Dermis microvascular lymphatic vessel endothelial cell (primary cell): ENCODE measurements at places on chromosomes 12 and 14.

- no peak for DNase-seq
These were observed 499.0 kb downstream of the GALC start for GRCh38 chr14:87494010-87494409.

DNA sequence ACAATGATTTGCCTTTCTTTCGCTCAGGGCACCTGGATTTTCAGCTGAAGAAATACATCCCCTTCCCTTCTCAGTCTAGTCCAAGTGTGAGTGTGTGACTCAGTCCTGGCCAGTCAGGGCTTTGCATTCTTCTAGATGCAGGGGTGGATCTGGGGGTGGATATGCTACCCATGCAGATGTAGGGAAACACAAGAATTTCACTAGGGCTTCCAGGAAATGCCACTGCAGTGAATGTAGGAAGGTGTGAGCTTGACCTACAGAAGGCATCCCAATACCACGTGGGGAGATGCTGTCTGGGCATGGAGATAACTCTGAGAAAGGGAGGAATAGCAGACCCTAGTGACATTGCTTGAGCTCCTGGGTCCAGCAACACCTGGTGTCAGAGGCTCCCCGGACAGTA is 404.2 kb downstream of the GLT1D1 start:
- no peak for DNase-seq

- no peak for DNase-seq
These were observed 94.3 kb downstream of the PPP2R5E start for GRCh38 chr14:63448841-63449240.

DNA sequence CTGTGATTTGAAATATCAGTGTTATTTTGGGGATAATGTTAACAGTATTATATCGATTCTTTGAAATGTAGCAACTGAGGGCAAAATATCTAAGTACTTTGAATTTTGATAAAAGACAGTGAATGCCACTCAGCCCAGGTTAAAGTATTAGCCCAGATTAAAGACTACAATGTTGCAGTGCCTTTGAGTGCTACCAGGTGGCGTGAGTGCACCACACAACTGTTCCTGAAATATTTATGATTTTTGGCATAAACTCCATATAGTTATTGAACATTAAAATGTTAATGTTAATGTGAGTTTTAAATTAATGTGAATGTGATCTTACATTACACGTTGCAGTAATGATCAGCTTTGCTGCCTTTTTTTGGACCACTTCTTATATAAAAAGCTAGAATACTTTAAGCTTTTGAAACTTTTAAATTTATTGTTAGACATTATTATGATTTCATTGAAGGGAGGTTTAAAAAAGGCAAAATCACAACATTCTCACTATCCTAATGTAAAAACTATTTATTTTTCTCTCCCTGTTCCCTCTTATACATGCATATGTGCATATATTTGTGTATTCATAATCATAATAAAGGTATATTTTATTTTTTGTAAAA is 22.5 kb downstream of the MRPS35 start:
- DNase-seq = no peak

- no peak for DNase-seq
These were observed 1.4 kb downstream of the ZFYVE1 start for GRCh38 chr14:73025544-73025943.

DNA sequence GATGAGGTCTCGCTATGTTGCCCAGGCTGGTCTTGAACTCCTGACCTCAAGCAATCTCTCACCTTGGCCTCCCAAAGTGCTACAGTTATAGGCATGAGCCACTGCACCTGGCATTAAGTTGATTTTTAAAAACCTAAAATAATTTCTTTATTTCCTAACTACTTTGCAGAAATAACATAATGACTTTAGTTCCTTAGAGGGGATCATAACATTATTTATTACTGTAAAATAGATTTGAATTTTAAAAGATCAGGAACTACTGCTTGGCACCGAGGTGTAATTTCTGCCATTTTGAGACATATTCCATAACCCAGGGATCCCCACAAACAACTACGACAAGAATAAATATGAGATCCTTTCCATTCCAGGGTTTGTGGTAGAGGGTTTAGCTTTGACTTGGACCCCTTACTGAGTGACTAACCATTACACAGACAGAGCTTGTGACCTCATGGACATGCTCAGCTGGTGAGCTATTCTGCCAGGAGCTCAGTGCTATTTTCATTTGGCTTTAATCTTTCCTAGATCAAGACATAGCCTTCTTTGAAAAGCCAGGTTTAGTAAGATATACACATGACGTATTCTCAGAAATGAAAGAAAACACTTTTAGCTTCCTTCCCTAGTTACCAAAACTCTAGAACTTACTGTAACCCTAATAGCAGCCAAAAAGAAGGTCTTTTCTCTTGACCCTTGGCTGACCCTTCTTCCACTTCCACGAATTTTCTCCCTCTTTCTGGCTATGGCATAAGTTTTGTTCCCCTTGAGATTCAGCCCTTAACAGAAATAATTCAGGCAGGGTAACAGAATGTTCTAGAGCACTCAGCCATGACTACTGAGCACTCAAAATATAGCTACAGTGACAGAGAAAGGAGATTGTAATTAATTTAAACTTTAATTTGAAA is 75.1 kb upstream of the NUDT4 start:
- no peak for DNase-seq

DNA sequence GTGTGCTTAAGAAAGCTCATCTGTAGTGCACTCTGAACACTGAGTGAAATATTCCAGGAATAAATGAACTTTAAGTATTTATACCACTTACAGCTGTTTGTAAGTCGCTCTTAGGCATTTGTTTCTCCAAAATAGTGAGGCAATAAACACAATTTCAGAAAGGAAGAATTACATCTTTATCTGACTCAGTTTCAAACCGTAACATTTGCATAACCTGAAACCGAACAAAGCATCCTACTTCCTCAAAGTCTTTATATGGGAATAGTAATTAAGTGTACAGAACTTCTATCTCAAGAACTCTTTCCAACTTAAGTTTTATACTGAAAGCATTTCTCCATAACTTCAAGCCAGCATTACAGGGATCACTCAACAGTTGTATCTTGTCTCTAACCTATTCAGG is 58.4 kb downstream of the SOX5 start:
- DNase-seq = no peak

- DNase-seq = no peak
These were observed 10.8 kb downstream of the ALDH2 start for GRCh38 chr12:111777345-111778045.

DNA sequence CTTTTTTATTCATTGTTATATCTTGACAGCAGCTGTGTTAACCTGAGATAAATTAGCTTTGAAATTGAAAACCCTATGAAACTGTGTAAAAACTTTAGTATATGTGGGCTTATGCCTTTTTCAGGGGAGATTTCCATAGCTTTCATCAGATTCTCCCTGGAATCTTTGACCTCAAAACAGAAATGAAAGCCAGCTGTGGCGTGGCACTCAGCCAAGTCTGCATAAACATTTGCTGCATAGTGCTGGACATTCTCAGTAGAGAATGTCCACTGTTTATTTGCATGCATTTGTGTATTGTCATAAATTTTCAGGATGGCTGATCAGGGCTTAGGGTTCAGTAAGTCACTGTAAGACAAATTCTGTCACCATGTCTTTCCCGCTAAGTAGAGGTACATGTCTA is 115.3 kb upstream of the NAP1L1 start:
- no peak for DNase-seq

GRCh38 chr12:132685400-132685799 is 1.7 kb downstream of the POLE start:
- no peak for DNase-seq

DNA sequence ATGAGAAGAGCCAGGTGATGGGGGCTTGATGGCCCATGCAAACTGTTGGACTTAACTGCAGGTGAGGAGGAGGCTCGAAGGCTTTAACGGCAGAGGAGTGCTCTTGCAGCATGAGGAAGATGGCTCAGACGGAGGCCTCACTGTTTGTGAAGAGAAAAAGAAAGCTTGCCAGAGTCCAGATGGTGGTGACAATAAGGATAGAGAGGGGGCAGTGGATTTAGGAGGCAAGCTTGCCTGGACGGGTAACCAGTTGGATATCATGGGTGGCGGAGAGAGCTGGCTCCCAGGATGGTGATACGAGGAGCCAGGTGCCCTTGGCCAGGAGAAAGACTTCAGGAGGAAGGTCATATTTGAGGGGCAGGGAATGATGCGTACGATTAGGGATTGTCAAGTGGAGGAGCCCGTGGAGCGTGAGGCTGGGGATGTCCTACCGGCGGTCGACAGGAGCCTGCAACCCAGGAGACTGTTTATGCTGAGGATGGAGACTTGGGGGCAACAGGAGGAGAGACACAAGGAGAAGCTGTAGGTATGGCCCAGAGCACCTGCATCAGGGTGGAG is 71.8 kb downstream of the CACNA1C start:
- DNase-seq = no peak

- DNase-seq = no peak
These were observed 50.9 kb downstream of the GRIP1 start for GRCh38 chr12:66627988-66628317.

- no peak for DNase-seq
These were observed 153.3 kb downstream of the FSCB start for GRCh38 chr14:44353805-44354204.

- DNase-seq = peak; percentile 45
These were observed 18.9 kb upstream of the POC1B start for GRCh38 chr12:89544681-89545184.

GRCh38 chr12:53938326-53939140 is at the start of gene HOXC13:
TSS of gene HOXC13 (plus strand) at chr12:53938831. CDS start at chr12:53938907, 76 bp downstream.
- DNase-seq = no peak

- peak; percentile 27 for DNase-seq
These were observed 19.5 kb upstream of the HAL start for GRCh38 chr12:96015672-96016071.

GRCh38 chr12:114529966-114530365 is 124.0 kb upstream of the TBX5 start:
- no peak for DNase-seq

DNA sequence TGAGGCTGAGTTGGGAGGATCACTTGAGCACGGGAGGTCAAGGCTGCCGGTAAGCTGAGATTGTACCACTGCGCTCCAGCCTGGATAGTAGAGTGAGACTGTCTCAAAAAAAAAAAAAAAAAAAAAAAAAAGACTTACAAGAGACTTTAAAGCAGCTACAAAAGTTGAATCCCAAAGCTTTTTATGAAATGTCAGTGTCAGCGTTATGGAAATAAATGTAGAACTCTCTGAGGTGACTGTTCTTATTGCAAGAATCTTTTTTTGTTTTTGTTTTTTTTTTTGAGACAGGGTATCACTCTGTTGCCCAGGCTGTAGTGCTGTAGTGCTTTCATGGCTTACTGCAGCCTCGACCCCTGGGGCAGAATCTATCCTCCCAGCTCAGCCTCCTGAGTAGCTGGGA is 17.2 kb downstream of the FUT8 start:
- DNase-seq = no peak

- DNase-seq = no peak
These were observed 21.4 kb downstream of the CKB start for GRCh38 chr14:103501041-103501870.

DNA sequence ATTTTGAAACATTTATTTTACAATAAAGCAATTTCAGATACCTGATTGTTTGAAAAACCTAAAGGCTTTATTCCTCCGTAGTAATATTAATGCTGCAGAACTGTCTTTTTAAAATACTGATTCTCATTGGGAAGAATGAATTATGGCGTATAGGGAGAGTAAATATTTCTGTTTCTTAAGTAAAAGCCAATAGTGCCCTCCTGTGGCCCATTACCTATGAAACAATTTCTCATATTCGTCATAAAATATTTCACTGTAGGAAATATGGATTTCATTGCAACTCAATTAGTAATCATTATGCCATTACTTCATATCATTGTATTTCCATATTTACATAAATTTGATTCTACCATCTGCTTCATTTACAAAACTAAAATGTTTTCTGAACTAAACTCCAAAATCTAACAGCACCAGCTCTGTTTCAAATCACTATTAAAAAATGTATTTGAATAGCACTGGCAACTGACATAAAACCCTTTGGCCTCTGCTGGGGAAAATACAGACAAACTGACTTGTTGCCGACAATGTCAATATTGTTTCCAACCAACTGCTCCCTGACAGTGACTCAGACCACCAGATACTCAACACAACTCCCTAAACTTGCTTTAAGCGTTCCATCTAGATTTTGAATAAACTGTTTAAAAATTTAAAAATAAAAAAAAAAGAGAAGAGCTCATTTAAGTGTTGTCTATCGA is 290.3 kb downstream of the NAV3 start:
- peak; percentile 49 for DNase-seq

GRCh38 chr14:51207621-51208020 is 32.4 kb upstream of the TMX1 start:
- no peak for DNase-seq

- no peak for DNase-seq
These were observed 703.1 kb upstream of the MDGA2 start for GRCh38 chr14:48378541-48378940.

DNA sequence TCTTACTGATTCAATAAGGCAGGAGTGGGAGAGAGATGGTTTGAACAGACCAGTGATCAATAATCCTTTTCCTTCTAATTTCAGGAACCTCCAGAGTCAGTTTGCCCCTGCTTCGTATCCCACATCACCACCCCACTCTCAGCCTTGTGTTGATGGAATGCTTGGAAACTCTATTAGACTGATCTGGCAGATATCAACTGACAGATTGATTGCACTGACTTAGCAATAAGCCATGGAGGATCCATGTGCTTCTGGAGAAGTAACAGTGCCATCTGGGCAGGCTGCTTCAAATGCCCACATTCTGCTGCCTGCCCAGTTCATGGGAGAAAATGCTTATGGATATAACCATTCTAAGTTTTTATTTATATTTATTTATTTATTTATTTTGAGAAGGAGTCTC is 218.0 kb downstream of the SLC2A13 start:
- no peak for DNase-seq

DNA sequence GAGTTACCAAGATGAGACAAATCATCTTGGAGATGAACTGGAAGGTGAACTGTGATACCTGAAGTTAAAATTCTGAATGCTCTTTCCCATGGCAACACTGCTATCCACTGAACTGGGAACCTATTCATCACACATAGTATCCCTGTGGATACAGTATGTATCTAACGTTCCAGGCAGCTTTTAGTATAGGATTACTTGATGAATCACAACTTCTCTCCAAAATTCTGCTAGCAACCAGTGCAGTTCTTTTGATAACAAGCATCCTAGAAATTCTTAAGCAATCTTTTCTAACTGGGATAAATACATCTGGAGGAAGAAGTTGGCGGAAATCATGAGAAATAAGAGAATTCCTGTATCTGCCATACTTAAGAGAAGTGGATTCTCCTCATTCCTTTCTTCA is 66.4 kb downstream of the PAWR start:
- no peak for DNase-seq

DNA sequence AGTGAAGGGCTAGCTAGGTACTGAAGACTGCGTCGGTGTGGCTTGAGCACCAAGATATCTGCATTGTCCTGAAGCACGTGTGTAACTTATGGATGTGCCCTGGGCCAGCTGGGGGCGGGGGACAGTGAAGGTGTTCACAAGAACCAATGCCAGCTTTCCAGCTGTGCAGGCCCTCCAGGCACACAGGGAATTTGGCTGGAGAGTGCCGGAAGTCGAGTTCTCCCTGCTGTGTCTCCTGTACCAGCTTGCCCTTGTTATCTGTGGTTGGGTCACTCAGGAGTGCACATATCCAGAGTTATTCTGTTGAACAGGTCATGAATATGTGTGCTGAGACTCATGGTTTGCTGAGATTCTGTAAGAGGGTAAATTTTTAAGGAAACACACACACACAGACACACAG is 75.9 kb upstream of the CRY1 start:
- no peak for DNase-seq
